ENCODE measurements at places on chromosomes 6 and 20.

GRCh38 chr20:11246251-11246775, 572.5 kb upstream of the JAG1 start:
- H3K4me1 ChIP-seq = no peaks in the 10 kb centered on the region
- no peak overlapping the region for H3K4me3 ChIP-seq
- H3K27ac ChIP-seq = no peak overlapping the region
- H3K36me3 ChIP-seq = no peaks in the 10 kb centered on the region
- no peaks in the 10 kb centered on the region for H3K27me3 ChIP-seq

- no peak overlapping the region for H3K4me3 ChIP-seq
- H3K27me3 ChIP-seq = no peaks in the 10 kb centered on the region
These were observed 75.4 kb upstream of the LAMA2 start for GRCh38 chr6:128807577-128807976.

GRCh38 chr6:134425513-134425912, 107.6 kb upstream of the SGK1 start:
- no peaks in the 10 kb centered on the region for H3K4me1 ChIP-seq
- H3K36me3 ChIP-seq = no peaks in the 10 kb centered on the region
- no peak overlapping the region for H3K27ac ChIP-seq
- H3K4me3 ChIP-seq = no peak overlapping the region
- no peaks in the 10 kb centered on the region for H3K27me3 ChIP-seq

GRCh38 chr6:5513408-5513807, 252.1 kb downstream of the FARS2 start:
- no peak overlapping the region for H3K27ac ChIP-seq
- DNase-seq = no peak
- H3K4me3 ChIP-seq = no peak overlapping the region
- peaks cover 12% of the 10 kb centered on the region for H3K4me1 ChIP-seq

- no peak overlapping the region for H3K4me3 ChIP-seq
- H3K27me3 ChIP-seq = no peaks in the 10 kb centered on the region
- no peak overlapping the region for H3K27ac ChIP-seq
- H3K36me3 ChIP-seq = peaks cover 6% of the 10 kb centered on the region
These were observed 77.1 kb downstream of the JAG1 start for GRCh38 chr20:10596710-10597121.

DNA sequence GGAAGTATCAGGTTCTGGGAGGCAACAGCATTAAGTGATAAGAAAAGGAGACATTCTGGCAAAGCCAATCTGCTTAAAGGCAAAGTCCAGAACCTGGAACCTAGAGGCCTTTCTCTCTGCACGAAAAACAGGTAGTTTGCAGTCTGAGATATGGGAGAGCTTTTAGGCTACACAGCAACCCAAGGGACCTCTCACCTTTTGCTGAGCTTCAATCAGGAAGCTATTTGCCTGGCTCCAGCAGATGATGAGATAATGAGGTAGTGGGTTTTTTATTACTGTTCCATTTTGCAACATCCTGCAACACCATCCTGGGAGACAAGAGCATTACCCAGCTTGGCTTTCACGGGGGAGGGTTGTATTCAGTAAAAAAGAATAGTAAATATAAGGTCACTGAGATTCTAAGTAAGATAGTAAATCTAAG, 143.1 kb downstream of the ADGRG6 start:
- H3K27me3 ChIP-seq = no peaks in the 10 kb centered on the region
- no peaks in the 10 kb centered on the region for H3K4me1 ChIP-seq
- no peak for DNase-seq
- H3K4me3 ChIP-seq = no peak overlapping the region
- H3K36me3 ChIP-seq = no peaks in the 10 kb centered on the region
- H3K27ac ChIP-seq = no peak overlapping the region

DNA sequence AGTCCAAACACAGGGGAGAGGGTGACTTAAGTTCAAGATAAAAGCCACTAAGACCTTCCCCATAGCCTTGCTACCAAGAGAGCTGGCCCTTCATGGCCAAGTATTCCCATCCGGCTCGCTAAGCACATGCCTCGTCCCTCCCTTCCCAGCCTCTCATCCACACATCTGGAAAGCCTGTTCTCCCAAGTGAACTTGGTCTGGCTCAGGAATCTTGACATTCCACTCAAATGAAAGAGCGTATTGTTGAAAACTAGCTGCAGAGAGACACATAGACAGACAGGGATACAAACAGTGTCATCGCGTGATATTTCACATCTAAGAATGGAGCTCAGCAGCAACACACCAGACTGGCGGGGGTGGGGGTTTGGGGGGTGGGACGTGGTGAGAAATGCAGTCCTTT, 182.8 kb upstream of the FOXQ1 start:
- DNase-seq = no peak
- no peak overlapping the region for H3K27ac ChIP-seq
- no peaks in the 10 kb centered on the region for H3K4me1 ChIP-seq
- H3K27me3 ChIP-seq = no peaks in the 10 kb centered on the region

- no peak overlapping the region for H3K4me3 ChIP-seq
- peaks cover 21% of the 10 kb centered on the region for H3K27me3 ChIP-seq
- no peaks in the 10 kb centered on the region for H3K36me3 ChIP-seq
- H3K27ac ChIP-seq = no peak overlapping the region
- no peak for DNase-seq
These were observed 3.5 kb downstream of the C6orf132 start for GRCh38 chr6:42138630-42139619.

DNA sequence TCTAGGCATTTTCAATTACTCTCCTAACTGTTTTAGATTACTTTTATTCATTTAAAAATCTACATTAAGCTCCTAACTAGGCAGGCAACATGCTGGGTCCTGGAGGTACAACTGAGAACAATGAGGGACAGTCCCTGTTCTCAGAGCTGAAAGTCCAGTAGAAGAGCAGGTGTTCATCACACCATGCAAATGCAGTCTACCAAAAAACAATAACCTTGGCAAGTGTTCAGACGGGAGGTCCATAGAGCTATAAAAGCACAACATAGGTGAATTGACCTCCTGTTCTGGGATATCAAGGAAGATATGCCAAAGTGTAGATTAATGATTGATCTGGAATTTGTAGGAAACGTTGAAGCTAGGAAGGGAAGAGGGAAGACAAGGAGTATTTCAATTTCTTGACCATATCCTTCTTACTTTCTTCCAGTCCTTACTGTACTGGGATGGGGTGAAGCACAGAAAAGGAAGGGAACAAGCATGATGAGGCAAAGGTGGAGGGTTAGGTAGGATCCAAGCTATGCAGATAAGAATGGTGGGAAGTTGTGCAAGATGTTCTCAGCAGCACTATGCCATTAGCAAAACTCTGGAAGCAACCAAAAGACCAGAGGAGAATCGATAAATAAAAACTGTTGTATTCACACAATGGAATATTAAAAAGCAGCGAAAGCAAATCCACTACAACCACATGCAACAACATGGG, 485.7 kb upstream of the JARID2 start:
- no peak overlapping the region for H3K4me3 ChIP-seq
- no peak for DNase-seq
- H3K27me3 ChIP-seq = no peaks in the 10 kb centered on the region
- no peaks in the 10 kb centered on the region for H3K36me3 ChIP-seq
- H3K4me1 ChIP-seq = no peaks in the 10 kb centered on the region
- H3K27ac ChIP-seq = no peak overlapping the region

GRCh38 chr6:147311218-147311617, 107.0 kb downstream of the STXBP5 start:
- no peak overlapping the region for H3K4me3 ChIP-seq
- H3K27ac ChIP-seq = no peak overlapping the region
- H3K27me3 ChIP-seq = no peaks in the 10 kb centered on the region
- DNase-seq = no peak
- no peaks in the 10 kb centered on the region for H3K4me1 ChIP-seq
- peaks cover 15% of the 10 kb centered on the region for H3K36me3 ChIP-seq

DNA sequence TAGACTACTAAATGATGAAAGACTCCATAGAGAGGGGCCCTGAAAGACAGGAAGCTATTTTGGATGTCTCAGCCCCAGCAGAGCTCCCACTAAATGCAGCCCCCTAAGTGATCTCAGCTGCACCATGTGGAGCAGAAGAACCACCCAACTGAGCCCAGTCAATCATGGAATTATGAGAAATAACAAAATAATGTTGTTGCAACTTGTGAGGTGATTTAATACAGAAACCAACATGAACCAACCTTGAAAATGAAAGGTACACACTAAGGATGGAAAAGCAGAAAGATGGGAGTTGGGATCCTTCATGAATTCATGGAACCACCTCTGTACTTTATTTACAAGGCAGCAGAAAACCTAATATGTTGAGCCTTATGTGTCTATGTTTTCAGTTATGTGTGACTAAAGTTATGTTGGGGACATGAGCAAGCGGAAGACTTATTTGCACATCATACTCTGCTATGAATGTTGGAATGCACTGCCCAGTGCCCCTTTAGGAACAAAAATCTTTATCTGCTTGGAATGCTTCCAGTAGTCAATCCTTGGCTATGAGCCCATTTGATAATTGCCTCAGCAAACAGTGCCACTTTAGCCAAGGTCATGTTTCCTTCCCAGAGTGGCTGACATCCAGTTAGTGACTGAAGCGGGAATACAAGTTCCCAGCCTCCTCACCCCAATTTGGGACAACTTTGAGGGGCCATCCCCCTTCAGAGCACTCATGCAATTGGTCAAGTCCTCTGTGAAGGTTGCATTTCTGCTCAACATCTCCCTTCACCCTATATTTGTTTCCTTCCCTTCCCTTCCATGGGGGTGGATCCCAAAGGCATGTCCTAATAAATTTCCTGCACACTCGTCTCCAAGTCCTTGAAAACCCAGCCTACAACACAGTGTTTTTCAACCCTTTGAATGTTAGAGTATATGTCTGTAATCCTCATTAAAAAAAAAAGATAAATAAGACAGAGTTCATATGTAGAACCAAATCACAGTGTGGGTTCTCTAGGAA, 18.4 kb downstream of the TP53RK start:
- H3K4me1 ChIP-seq = no peaks in the 10 kb centered on the region
- H3K4me3 ChIP-seq = no peak overlapping the region

DNA sequence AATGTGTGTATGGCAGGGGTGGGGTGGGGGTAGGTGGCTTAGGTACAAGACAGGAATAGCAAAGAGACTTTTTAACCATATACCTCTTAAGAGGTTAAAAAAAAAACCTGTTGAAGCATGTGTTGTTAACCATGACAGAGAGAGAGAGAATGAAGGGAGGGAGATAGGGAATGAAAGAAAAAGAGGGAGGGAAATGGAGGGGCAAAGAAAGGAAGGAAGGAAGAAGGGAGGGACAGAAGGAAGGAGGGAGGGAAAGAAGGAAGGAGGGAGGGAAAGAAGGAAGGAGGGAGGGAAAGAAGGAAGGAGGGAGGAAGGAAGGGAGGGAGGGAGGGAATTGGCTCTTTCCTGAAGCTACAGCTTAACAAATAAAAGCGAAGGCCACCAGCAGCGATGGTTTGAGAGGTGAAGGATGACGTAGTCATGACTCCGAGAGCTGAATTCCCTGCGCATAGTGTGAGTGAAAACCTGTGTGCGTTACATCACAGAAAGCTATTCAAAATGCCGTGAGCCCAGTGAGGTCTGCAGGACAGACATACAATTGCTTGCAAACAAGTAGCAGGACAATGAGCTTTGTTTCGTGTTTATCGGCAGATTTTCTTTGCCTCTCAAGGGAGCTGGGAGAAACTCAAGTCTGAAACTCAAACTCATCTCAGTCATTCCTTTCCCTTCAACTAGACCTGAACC, 88.6 kb upstream of the NEDD9 start:
- no peaks in the 10 kb centered on the region for H3K27me3 ChIP-seq
- peaks cover 10% of the 10 kb centered on the region for H3K4me1 ChIP-seq
- peaks cover 3% of the 10 kb centered on the region for H3K36me3 ChIP-seq
- H3K27ac ChIP-seq = no peak overlapping the region
- no peak for DNase-seq
- H3K4me3 ChIP-seq = no peak overlapping the region

DNA sequence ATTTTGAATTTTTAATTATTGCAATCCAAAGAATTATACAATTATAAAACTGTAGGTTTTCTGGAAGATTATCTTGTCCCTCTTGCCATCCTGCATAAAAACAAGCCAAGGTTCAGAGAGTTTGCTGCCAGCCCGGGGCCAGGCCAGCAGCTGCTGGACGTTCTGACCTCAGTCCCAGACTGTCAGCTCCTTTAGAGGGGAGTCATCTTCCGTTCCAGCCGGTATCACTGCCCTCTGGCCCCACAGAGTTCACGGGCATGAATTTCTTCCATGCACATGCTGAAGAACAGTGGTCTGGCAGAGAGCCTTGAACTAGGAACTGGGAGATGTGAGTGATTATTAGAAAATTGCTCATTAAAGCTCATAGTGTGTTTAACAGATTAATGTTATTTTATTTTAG, 130.4 kb upstream of the QKI start:
- no peak overlapping the region for H3K27ac ChIP-seq
- DNase-seq = no peak
- no peaks in the 10 kb centered on the region for H3K4me1 ChIP-seq
- H3K4me3 ChIP-seq = no peak overlapping the region

DNA sequence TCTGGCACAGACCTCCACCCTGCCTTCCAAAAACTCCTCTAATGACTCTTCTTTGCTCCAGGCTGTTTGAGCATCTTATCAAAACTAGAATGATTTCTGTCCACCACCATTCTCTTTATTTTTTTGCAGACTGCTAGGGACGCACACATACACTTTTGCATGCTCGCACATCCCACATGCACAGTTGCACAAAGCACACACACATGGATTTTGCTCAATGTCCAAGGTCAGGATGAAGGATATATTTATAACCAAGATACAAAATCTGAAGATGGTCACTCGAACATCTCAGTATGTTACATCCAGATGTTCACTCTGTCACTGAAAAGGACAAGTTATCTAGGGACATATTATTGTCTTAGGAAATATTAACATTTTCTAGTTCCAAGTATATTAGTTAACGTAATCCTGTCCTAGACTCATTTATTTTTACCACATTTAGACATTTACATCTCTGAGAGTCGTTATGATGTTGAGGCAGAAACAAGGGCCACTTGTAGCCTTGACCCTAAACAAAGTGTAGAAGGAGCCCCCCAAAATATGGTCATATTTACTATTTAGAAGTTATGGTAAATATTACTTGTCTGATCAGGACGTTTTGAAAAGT, 3.4 kb upstream of the SIM1 start:
- no peak for DNase-seq
- no peaks in the 10 kb centered on the region for H3K36me3 ChIP-seq
- no peak overlapping the region for H3K4me3 ChIP-seq
- H3K27me3 ChIP-seq = peaks cover 61% of the 10 kb centered on the region
- H3K27ac ChIP-seq = no peak overlapping the region

DNA sequence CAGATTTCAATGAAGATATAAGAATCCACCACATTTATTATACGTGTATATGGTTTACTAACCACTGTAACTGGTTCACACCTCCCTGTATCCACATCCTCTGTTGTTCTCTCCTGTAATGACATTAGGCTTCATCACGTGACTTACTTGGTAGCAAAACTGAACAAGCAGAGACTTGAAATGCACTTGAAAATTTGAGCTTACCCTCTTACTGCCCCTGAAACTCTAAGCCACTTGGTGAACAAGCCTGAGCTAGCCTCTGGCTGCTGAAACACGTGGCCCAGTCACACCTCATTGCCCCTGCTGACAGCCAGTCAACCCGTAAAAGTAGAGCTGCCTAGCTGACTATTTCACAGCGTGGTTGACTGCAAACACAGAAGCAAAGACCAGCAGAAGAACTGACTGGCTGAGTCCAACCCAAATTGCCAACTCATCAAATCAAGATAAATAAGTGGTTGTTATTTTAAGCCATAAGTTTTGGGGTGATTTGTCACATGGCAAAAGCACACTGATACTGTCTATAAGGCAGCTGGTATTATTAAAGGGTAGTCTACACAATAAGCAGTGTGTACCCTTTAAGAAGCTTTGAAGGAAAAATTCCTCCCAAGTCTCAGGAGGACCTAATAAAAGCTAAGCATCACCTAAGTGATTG, 109.0 kb downstream of the RALGAPA2 start:
- H3K27me3 ChIP-seq = no peaks in the 10 kb centered on the region
- no peak overlapping the region for H3K27ac ChIP-seq
- H3K36me3 ChIP-seq = peaks cover 8% of the 10 kb centered on the region
- no peak for DNase-seq
- H3K4me1 ChIP-seq = no peaks in the 10 kb centered on the region
